ENCODE measurements at places on chromosomes 12 and 14. TPM values are rescaled to one million over a fixed set of nuclear protein-coding genes. Genes with fewer than 3 reads are reported as not detected.

Gene TAS2R19
- 11.3 TPM for total RNA-seq

Gene SCYL2
- 92.7 TPM for total RNA-seq

Gene TMBIM6
- total RNA-seq, result 180 TPM

Gene RNASE1
- total RNA-seq, result 8.9 TPM

Gene CLEC1A
- 0.98 TPM for total RNA-seq

Gene OLR1
- total RNA-seq, result 2.7 TPM

Gene RNU4-1
- under 0.01 TPM for total RNA-seq

Gene TTC9
- total RNA-seq, result 20.9 TPM

Data from temporal lobe (tissue), 4 donors.